Activated naive CD8-positive, alpha-beta T cell treated with anti-CD3 and anti-CD28 coated beads, Interleukin-2, amount 10 ng/mL, durations not matched to agents 7 days and 5 days (primary cell): ENCODE measurements at places on chromosomes 2 and 18.

GRCh38 chr2:160427629-160428404, 65.8 kb downstream of the RBMS1 start:
- DNase-seq = no peak

DNA sequence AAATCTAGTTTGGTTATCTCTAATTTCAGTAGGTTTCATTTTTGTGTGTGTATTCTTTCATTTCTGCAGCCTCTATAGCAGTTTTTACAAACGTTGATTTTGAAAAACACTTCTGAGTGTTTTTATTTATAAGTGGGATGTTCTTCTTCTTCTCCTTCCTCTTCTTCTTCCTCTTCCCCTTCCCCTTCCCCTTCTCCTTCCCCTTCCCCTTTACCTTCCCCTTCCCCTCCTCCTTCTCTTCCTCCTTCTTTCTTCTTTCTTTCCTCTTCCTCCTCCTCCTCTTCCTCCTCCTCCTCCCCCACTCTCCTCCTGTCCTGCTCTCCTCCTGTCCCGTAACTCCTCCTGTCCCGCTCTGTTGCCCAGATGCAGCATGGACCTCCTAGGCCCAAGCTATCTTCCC, 4.2 kb downstream of the UGGT1 start:
- no peak for DNase-seq

DNA sequence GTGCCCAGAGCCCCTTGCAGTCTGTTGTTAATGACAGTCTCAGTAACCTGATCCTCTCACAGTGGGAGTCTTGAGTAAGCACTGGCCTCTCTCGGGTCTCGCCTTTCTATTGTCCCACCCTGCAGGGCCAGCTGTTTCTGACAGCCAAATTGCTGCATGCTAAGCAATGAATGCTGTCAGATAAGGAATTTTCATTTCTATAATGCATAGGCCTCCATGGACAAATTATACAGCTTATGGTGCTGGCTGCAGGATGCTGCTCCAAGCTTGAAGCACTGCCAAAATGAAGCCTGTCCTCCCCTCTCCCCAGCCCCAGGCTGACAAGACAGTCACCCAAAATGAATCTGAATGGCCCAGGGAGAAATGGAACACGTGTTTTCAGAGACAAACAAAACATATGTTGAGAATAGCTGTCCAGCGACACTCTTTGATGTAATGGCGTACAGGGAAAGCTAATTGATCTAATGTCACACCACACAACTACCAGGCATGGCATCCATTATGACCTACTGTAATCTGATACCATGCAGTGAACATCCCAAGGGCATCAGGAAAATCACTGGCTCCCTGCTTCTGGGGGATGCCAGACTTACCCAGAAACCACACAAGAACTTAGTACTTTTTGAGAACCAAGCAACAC, 36.8 kb downstream of the ACVR1 start:
- DNase-seq = no peak

GRCh38 chr2:238997137-238997390, 149.2 kb downstream of the TWIST2 start:
- DNase-seq = no peak

DNA sequence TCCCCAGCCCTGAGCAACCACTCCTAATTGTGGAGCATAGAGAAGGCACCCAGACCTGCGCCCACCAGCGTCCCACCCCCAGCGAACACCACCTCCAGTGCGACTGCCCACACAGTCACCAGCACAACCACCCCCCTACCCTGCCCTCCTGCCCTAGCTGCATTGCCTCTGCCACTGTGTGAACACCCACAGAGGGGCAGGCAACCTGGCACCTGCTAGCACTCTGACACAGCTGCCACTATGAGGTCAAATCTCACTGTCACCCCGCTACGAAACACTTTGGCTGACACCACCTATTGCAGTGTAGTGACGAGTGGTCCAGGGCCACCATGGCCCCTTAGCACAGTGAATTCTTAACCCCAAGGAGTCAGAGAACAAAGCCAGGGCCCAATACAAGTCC, 14.1 kb upstream of the EIF2AK3 start:
- DNase-seq = no peak

GRCh38 chr2:233546774-233547173, 19.8 kb downstream of the USP40 start:
- no peak for DNase-seq

DNA sequence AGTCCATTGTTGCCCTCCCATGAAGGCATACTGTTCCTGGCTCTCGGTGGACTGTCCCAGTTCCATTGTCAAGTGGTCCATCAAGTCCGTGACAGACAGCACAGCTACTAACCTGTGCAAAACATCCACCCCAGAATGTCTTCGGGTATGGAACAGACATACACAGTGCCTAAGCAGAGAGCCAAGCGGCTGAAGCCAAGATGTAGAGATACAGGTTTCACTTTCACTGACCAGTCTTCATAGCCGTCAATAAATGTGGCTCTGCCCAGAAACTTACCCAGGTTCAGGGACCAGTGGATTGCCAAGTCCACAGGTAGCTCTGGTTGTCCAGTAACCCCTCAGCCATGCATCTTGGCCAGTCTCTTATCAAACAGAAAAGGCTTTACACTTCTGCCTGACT, 10.7 kb upstream of the PAPOLG start:
- DNase-seq = no peak

- DNase-seq = no peak
Observed at GRCh38 chr2:74646834-74647482, 1.2 kb downstream of the M1AP start.

DNA sequence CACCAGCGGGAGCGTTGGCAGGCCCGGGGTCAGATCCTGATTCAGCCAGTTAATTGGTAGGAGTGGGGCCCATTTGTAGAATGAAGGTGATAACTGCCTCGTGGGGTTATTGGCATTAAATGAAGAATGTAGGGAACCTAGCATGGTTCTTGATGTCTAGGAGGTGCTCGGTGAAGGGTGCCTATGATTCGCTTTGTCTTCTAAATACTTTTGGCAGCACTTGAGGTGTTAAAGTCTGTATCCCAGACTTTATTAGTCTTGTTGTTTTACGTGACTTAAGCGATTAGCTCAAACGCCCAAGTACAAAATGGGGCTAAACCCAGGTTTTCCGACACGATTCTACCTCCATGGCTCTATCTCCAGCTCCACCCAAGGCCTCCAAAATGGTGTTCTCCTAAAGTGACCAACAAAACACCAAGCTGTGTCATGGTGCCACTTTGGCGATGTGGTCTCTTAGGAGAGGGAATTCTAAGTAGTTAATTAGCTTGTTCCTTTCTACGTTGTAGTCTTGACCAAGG, 980 bp upstream of the PPP4R1 start:
- no peak for DNase-seq

GRCh38 chr2:133828913-133829312, 260.6 kb upstream of the NCKAP5 start:
- no peak for DNase-seq

DNA sequence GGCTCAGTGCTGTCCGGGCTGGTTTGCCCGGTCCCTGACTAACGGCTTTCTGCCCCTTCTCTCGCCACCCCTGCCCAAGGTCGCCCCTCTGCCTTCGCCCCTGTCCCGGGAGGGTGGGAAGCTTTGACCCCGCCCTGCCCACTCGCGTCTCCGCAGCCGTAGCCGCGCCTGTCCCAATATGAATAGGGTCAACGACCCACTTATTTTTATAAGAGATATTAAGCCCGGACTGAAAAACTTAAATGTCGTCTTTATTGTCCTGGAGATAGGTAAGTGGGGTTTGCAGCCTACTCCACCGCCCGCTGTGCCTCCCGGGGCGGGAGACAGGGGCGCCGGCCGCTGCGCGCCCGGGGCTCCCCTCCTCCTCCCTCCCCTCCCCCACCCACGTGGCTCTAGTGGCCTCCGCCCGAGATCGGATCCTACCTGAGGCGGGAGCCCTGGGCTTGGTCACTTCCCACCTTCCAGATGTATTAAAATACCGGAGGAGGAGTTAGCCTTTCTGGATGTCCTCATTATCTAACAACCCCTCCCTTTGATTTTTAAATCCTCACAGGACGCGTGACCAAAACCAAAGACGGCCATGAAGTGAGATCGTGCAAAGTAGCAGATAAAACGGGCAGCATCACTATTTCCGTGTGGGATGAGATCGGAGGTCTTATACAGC, 633 bp downstream of the NABP1 start:
- peak; percentile 70 for DNase-seq

DNA sequence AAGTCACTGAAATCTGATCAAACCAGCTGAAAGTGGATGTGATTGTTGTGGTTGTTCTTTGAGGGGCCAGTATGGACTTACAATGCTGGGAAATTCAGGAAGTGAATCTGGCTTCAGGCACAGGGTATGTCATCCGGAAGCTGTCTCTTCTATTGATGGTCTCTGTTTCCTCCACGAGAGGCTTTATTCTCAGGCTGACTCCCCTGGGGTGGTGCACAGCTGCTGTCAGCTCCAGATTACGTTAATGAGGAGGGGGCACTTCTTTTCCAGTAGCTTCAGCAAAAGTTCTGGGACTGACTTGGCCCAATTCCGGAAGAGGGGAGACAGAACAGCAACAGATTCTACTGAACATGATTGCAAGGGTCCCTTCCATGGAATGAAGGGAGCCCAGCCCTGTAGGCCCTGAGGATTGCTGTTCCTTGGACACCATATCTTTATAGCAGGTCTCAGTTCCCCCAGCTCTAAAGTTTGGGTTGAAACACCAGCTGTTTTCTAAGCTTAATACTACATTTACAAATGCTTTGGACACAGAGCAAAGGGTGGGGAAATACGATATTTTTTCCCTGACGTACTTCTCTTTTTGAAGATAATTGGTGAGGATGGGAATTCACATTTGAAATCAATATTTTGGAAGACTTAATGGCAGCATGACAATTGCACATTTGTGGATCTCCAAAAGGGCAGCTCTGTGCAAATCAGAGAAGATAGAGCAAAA, 400.9 kb downstream of the TSN start:
- no peak for DNase-seq

DNA sequence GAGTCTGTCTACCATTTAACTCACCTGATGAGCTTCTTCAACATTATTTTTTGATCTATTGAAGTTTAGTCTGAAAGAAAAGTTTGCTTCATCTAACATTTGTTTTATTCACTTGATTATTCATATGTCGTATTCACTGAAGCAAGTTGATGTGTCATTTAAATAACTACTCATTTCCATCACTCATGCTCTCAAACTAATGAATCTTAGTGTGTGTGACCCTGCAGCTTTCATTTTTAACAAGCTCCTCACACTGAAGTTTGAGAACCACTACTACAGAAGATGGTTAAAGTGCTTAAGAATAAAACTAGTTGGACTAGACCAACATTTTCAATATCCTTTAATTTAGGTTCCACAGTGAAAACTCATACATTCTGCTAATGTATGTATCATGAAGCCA, 1.8 kb upstream of the ABI2 start:
- DNase-seq = no peak

- no peak for DNase-seq
Observed at GRCh38 chr2:53827398-53828175, 32.2 kb downstream of the GPR75 start.

GRCh38 chr2:18788592-18788991, 199.2 kb upstream of the NT5C1B start:
- no peak for DNase-seq

GRCh38 chr2:123770996-123771720, 253.9 kb upstream of the CNTNAP5 start:
- DNase-seq = no peak

- no peak for DNase-seq
Observed at GRCh38 chr2:120302301-120302700, 43.6 kb upstream of the INHBB start.

- no peak for DNase-seq
Observed at GRCh38 chr2:47616506-47616905, 166.4 kb upstream of the MSH6 start.

DNA sequence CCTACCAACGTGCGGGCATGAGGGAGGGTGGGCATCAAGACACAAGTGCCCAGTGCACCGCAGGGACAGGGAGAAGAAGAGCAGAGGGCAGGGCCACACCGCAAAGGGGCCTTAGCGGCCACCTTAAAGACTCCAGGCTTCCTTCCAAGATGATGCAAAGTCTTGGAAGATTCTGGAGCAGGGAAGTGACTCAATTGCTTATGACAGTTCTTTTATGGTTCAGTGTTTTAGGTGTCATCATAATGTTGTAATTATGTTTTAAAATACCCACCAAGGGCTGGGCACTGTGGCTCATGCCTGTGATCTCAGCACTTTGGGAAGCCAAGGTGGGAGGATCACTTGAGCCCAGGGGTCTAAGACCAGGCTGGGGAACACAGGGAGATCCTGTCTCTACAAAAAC, 44.5 kb upstream of the SEMA4C start:
- DNase-seq = no peak

- DNase-seq = no peak
Observed at GRCh38 chr18:44580159-44580558, 100.5 kb upstream of the SETBP1 start.

- no peak for DNase-seq
Observed at GRCh38 chr2:223418131-223418530, 184.0 kb downstream of the SCG2 start.

DNA sequence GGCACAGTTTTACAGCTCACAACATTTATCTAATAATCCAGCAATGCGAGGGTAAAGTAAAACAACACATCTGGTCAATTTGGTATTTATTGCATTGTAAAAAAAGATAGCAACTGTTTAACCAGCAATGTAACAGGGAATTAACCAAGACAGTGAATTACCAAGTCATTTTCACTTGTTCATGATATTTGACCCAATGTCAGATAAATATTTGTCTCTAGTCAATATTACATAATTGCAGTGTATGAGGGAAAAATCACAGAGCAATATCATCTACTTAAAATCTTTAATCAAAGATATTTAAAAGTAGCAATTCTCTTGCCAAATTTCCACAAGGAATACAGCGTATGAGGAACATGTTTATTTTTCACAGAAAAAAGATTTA, 1265.1 kb upstream of the CHAC2 start:
- DNase-seq = no peak

DNA sequence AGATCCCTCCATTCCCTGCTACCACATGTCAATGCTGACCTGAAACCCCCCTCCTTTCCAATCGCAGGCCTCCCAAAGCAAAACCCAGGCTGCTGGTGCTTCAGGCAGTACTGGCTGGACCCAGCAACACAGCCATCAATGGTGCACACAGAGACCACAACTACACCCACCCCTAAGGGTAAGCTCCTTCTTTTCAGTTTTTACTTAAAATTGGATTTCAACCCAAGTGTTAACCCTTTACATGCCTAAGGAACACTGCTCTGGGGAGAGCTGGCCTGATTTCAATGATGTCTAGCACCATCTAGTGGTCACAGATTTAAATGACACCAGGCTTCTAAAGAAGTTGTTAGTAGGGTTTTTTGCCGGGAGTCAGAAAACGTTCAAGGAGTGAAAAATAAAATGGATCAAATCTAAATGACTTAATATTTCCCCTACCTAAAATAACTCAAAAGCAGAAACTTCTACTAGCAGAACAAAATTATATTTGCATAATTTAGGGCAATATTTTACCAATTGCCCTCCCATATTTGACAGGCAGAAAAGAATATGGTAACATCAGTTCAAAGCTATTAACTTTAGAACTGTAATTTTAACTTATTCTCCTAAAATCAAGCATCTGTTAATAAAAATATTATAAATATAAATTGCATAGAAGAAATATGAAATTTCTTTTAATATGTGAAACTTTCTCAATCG, 24.6 kb downstream of the FECH start:
- no peak for DNase-seq

DNA sequence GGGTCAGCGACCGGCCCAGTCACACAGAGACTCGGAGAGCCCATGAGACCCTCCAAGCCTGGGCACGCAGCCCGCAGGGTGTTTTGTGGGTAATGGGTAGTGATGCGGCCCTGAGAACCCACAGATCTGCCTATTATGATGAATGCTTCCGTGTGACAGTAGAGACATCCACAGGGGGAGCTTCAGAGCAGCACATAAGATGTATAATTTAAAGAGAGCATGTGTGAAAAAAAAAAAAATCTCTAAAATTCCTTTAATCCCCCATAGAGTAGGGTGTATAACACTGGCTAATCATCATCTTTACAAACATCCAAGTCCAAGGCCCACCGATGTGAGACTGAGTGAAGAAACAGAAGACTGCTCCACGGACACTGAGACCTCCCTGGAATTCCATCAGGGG, 34.6 kb downstream of the BIN1 start:
- DNase-seq = no peak
